ENCODE measurements at places on chromosomes 13 and 19.

GRCh38 chr13:107006661-107007060, 438.7 kb upstream of the ARGLU1 start:
- DNase-seq = no peak

DNA sequence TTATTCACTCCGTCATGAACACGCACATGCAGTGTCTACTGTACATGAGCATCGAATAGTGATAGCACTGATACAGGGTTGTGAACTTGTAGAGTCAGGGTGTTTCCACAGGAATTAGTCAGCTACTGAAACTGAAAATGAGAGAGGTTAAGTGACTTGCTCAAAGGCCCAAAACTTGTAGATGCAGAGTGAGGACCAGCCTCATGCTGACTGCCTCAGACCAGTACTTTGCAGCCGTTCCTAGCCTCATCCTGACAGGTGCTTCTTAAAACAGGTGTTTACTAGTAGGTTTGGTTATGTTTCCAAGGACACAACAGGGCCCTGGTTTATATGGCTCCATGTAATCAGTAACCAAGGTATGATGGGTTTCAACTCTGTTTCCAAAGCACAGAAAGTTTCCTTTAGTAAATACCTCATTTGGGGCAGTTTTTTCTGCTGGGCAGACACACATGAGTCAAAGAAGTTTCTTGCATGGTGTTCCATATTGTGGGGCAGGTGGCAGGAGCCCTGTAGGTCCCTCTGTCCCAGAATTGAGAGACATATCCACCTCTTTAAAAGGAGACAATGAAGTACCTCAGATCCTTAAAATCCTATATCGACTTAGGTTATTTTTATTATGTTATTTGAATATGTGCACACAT, 16.0 kb downstream of the FGF9 start:
- DNase-seq = no peak

DNA sequence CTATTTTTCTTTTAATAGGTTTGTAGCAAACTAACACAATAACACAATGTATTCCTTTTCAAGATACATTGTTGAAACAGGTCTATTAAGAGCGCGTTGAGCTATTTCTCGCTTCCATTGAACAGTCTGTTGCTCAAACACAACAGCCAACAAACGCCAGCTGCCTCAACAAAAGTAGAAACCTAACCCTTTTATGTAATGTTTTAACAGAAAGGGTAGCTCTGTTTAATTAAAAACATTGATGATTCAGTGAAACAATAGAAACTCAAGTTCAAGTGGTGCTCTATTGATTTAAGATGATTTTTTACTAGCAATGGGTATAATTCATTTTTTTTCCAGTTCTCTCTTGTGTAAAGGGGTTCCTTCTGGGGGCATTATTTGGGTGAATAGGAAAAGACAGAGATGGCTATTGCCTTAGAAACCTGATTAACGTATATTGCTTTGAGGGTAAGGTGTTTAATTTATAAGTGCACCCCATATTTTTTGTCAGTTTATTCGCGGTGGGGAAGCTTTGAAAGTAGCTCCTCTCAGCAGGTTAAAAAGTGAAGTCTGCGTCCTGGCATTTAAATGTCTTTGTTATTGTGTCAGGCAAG, 14.9 kb downstream of the ZIC2 start:
- DNase-seq = no peak

- no peak for DNase-seq
Observed at GRCh38 chr13:21259571-21260455, 83.4 kb downstream of the MRPL57 start.

DNA sequence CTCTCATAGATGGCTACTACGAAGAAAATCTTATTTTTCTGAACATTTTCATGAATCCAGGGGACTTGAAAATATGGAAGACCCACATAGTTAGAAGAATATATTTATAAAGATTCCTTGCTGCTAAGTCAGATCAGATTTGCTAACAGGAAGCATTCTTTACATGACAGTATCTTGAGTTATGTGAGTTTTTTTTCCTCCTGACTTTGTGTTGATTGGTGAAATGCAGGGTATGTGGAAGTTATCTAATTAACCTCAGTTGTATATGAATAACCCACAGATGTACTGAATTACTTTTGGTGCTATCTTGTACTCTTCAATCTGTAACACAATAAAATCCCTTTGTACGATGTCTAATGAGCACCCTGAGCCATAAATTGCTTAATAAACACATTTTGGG, 53.8 kb downstream of the ESD start:
- DNase-seq = no peak

- DNase-seq = no peak
Observed at GRCh38 chr19:31723101-31723500, 373.9 kb upstream of the TSHZ3 start.

- no peak for DNase-seq
Observed at GRCh38 chr19:32651729-32652140, 23.2 kb downstream of the ANKRD27 start.

DNA sequence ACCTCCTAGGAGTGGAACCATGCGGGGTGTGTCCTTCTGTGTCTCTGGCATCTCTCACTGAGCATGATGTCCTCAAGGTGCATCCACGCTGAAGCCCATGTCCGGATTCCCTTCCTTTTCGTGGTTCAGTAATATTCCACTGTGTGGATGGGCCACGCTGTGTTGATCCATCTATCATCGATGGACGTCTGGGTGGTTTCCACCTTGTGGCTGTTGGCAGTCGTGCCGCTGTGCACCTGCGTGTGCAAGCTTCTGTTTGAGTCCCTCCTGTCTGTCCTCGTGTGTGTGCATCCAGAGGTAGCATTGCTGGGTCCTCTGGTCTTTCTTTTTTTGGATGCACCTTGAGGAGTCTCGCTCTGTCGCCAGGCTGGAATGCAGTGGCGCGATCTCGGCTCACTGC, 11.2 kb upstream of the GNA15 start:
- DNase-seq = no peak

DNA sequence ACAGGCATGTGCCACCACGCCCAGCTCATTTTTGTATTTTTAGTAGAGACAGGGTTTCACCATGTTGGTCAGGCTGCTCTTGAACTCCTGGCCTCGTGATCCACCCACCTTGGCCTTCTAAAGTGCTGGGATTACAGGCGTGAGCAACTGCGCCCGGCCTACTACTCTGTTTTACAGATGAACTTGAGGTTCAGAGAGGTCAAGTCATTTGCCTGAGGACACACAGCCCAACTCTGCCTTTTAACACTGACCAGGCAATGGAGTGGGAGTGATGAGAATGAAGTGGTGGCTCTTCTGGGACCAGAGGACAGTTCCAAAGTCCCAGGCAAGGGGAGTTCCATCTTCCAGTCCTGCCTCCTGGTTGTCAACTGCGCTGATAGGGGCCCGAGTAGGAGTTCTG, 41.4 kb downstream of the CERS4 start:
- DNase-seq = no peak

DNA sequence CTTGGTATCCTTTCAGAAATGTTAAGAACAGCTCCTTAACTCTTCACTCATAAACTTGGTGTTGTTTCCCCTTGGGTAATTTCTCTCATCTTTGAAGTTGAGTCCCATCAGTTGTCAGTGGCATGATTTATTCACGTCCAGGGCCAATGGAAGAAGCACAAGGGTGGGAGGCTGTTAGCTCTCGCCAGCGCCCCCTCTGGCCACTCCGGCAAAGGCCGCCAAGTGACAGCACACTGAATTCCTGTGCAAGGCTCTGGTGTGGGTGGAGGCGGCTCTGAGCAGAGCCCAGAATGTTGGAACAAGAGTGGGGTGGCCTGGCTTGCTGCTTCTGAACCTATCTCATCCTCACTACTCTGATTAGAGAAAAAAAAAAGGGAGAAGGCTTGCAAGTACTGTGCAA, 13.1 kb upstream of the MEDAG start:
- no peak for DNase-seq
